ENCODE measurements at places on chromosomes 5 and 9. TPM values are rescaled to one million over a fixed set of nuclear protein-coding genes. Genes with fewer than 3 reads are reported as not detected.
A peak's percentile ranks its signal among the peaks of the same experiment; 100 is the strongest.

GRCh38 chr5:116492776-116493175 lies 81.8 kb downstream of the SEMA6A start:
- H3K4me1 ChIP-seq = peaks cover 33% of the 10 kb centered on the region
- peak overlapping the region; percentile 61 for H3K27ac ChIP-seq
- H3K4me3 ChIP-seq = peak overlapping the region; percentile 13
- no peaks in the 10 kb centered on the region for H3K27me3 ChIP-seq

GRCh38 chr5:125756456-125756855 lies 666.8 kb upstream of the GRAMD2B start:
- no peak overlapping the region for H3K4me3 ChIP-seq
- no peaks in the 10 kb centered on the region for H3K4me1 ChIP-seq
- no peak for DNase-seq
- no peaks in the 10 kb centered on the region for H3K36me3 ChIP-seq
- no peak overlapping the region for H3K27ac ChIP-seq

- DNase-seq = no peak
- H3K27me3 ChIP-seq = no peaks in the 10 kb centered on the region
- no peaks in the 10 kb centered on the region for H3K4me1 ChIP-seq
- H3K4me3 ChIP-seq = no peak overlapping the region
These were observed 250.4 kb upstream of the ST8SIA4 start for GRCh38 chr5:101153526-101153925.

- no peak for DNase-seq
- H3K27me3 ChIP-seq = no peaks in the 10 kb centered on the region
- no peak overlapping the region for H3K27ac ChIP-seq
- H3K36me3 ChIP-seq = no peaks in the 10 kb centered on the region
- H3K4me1 ChIP-seq = no peaks in the 10 kb centered on the region
These were observed 102.0 kb upstream of the PRLR start for GRCh38 chr5:35331956-35332950.

GRCh38 chr5:131272724-131273123 lies 8.9 kb downstream of the CDC42SE2 start:
- no peak overlapping the region for H3K27ac ChIP-seq
- no peaks in the 10 kb centered on the region for H3K36me3 ChIP-seq
- no peak overlapping the region for H3K4me3 ChIP-seq
- H3K27me3 ChIP-seq = no peaks in the 10 kb centered on the region

- no peak overlapping the region for H3K27ac ChIP-seq
- H3K36me3 ChIP-seq = peaks cover 19% of the 10 kb centered on the region
- no peak for DNase-seq
- peaks cover 23% of the 10 kb centered on the region for H3K4me1 ChIP-seq
- H3K4me3 ChIP-seq = no peak overlapping the region
These were observed 4.1 kb downstream of the MRPL36 start for GRCh38 chr5:1795506-1795905.

DNA sequence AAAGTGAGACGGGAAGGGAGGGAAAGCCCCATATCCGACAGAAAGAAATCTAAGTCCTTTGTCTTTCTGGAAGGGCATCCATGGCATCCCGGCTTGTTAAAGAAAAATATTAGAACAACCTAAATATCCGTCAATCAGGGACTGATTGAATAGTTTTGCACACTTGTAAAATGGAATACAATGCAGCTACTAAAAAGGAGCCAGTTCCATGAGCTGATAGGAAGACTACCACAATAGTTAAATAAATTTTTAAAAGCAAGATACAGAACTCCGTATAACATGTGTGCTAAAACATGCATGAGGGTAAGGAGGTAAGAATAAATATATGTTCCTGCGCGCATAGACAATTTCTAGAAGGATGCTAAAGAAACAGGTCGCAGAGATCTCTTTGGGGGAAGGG lies 12.8 kb upstream of the GNPDA1 start:
- no peak overlapping the region for H3K27ac ChIP-seq
- no peak for DNase-seq
- no peak overlapping the region for H3K4me3 ChIP-seq
- no peaks in the 10 kb centered on the region for H3K36me3 ChIP-seq
- H3K4me1 ChIP-seq = peaks cover 9% of the 10 kb centered on the region

- DNase-seq = no peak
- no peaks in the 10 kb centered on the region for H3K36me3 ChIP-seq
- peaks cover 11% of the 10 kb centered on the region for H3K27me3 ChIP-seq
- peaks cover 11% of the 10 kb centered on the region for H3K4me1 ChIP-seq
- H3K27ac ChIP-seq = no peak overlapping the region
- H3K4me3 ChIP-seq = no peak overlapping the region
These were observed 20.1 kb upstream of the FCN2 start for GRCh38 chr9:134860510-134860909.

DNA sequence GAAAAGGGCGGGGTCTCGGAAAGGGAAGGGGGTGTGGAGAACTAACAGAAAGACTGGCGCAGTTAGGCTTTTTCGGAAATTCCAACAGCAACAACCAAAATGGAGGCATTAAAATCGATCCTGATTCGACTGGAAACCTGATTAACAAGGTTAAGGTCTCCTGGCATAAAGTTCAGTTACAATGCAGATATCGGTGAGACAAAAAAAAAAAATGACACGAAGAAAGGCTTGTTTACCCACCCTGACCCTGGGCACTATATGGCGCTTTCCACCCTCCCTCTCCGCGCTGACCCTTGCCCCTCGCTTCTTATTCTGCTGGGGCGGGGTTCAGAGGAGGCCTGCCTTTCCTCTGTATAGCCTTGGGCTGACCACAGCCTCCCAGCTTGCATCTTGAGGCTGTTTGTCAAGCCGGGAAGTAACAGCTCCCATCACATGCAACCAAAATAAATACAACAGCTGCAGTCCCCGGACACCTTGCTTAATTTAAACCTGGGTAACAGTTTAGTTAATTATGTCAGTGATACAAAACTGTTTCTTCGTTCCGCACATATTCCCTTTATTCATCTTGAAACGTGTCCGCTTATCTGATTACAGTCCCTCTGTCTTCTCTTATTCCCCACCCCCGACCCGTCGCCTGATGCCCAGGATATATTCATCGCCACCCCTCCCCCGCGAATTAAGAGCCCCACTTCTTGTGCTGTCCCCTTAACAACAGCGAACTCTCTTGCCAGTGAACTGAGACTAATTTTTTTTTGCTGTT lies 795 bp upstream of the PJA2 start:
- H3K4me3 ChIP-seq = peak overlapping the region; percentile 97
- no peaks in the 10 kb centered on the region for H3K27me3 ChIP-seq
- no peaks in the 10 kb centered on the region for H3K36me3 ChIP-seq
- peaks cover 25% of the 10 kb centered on the region for H3K4me1 ChIP-seq
- no peak for DNase-seq

GRCh38 chr5:51468196-51468595 lies 84.9 kb downstream of the ISL1 start:
- no peak for DNase-seq
- H3K4me1 ChIP-seq = no peaks in the 10 kb centered on the region
- H3K27ac ChIP-seq = no peak overlapping the region
- H3K36me3 ChIP-seq = no peaks in the 10 kb centered on the region
- H3K4me3 ChIP-seq = no peak overlapping the region

GRCh38 chr9:98255061-98255577 lies 330 bp downstream of the TBC1D2 start:
- H3K36me3 ChIP-seq = peaks cover 9% of the 10 kb centered on the region
- no peak for DNase-seq
- H3K4me3 ChIP-seq = peak overlapping the region; percentile 77
- H3K4me1 ChIP-seq = peaks cover 39% of the 10 kb centered on the region
- no peaks in the 10 kb centered on the region for H3K27me3 ChIP-seq
- peak overlapping the region; percentile 74 for H3K27ac ChIP-seq

GRCh38 chr5:81297531-81297930 lies 3.9 kb upstream of the ZCCHC9 start:
- no peak overlapping the region for H3K4me3 ChIP-seq
- H3K27ac ChIP-seq = no peak overlapping the region
- no peaks in the 10 kb centered on the region for H3K36me3 ChIP-seq
- DNase-seq = no peak

GRCh38 chr5:178182158-178182876 lies 4.9 kb downstream of the GMCL2 start:
- H3K4me1 ChIP-seq = no peaks in the 10 kb centered on the region
- no peaks in the 10 kb centered on the region for H3K27me3 ChIP-seq
- no peaks in the 10 kb centered on the region for H3K36me3 ChIP-seq
- no peak for DNase-seq
- no peak overlapping the region for H3K27ac ChIP-seq

- H3K27me3 ChIP-seq = no peaks in the 10 kb centered on the region
- no peaks in the 10 kb centered on the region for H3K36me3 ChIP-seq
- no peak overlapping the region for H3K27ac ChIP-seq
- DNase-seq = no peak
- no peak overlapping the region for H3K4me3 ChIP-seq
These were observed 74.0 kb downstream of the CHSY3 start for GRCh38 chr5:129978270-129978669.

DNA sequence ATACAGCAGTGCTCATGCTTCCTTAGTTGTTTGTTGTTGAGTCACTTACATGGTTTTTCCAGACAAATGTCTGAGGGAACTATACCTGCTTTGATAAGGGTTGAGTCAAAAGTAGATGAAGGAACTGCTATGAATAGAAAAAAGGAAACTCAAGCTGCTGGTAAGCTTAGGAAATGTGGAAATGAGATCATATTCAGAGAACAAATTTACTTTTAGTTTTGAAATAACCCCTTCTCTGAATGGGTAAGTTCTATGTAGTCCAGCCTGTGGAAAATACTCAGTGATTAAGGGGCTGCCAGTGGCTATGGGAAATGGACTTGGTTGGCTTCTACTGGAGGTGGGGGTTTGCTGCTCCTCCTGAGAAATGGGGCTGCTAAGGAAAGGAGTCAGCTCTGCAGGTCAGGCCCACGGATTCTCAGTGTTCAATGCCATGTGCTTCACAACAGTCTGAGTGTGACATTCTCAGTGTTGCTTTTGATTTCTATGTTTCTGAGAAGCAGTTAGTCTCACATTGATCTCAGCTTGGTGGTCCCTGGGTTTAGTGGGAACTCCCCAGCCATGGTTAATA lies 47.7 kb upstream of the GLRX start:
- H3K4me3 ChIP-seq = no peak overlapping the region
- H3K27me3 ChIP-seq = no peaks in the 10 kb centered on the region
- H3K4me1 ChIP-seq = peaks cover 10% of the 10 kb centered on the region
- no peaks in the 10 kb centered on the region for H3K36me3 ChIP-seq

- peaks cover 15% of the 10 kb centered on the region for H3K4me1 ChIP-seq
- no peak overlapping the region for H3K27ac ChIP-seq
- peaks cover 18% of the 10 kb centered on the region for H3K27me3 ChIP-seq
- H3K36me3 ChIP-seq = no peaks in the 10 kb centered on the region
These were observed 5.7 kb downstream of the EDIL3 start for GRCh38 chr5:84378961-84379360.

SPINK6 gene
- 35.5 TPM for polyA plus RNA-seq

PCDHA12 gene
- polyA plus RNA-seq = 0.07 TPM

ZNF454 gene
- polyA plus RNA-seq = 0.08 TPM

SLC28A3 gene
- polyA plus RNA-seq = 1.1 TPM

SPINK13 gene
- polyA plus RNA-seq = not detected

FGD3 gene
- 0.61 TPM for polyA plus RNA-seq

LEAP2 gene
- 1.2 TPM for polyA plus RNA-seq

All from keratinocyte (primary cell).